Fibroblast of lung (primary cell): ENCODE measurements at places on chromosomes 6 and 20.
A peak's percentile ranks its signal among the peaks of the same experiment; 100 is the strongest.

- peak; percentile 95 for DNase-seq
Measured at GRCh38 chr20:50366270-50367103, 143.7 kb upstream of the PTPN1 start.

GRCh38 chr6:3090013-3090412 lies 21.7 kb downstream of the RIPK1 start:
- no peak for DNase-seq

DNA sequence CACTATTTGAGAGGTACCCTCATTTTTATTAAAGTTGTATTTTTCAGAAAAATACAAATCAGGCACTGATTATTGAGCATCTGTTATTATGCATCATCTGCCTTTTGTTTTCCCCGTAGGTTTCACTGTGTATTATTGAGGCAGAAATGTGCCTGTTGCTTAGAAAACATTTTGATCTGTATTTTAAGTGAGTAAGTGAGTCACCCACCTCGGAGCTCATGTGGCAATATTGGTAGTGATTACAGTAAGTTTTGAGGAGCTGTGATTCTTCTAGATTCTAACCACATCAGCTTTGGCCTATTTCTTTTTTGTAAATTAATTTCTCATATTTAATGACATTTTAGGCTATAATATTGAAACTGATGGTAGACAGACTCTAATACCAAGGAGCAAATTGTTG lies 59.6 kb upstream of the LAMP5 start:
- peak; percentile 27 for DNase-seq

- no peak for DNase-seq
Measured at GRCh38 chr6:100466410-100467128, 1.8 kb upstream of the SIM1 start.

- DNase-seq = peak; percentile 87
Measured at GRCh38 chr6:52992980-52993920, 1.8 kb downstream of the GSTA4 start.

DNA sequence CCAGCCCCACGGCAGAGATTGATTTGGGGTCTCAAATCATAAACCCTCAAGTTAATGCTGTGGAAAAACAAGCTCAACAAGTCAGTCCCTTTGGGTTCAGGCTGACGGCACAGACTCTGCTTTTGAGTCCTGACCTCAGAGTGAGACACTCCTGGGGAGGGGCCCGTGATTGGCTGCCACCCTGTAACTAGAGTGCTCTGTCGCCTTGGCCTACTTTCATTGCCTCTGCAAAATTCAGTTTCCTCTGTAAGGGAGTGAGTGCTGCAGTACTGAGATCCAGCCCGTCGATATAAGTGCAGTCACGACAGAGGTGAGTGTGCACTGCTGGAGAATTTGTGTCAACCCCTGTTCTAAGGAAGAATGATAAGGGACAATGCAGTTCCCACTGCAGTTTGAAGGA lies 105.6 kb downstream of the ANKS1A start:
- DNase-seq = no peak

DNA sequence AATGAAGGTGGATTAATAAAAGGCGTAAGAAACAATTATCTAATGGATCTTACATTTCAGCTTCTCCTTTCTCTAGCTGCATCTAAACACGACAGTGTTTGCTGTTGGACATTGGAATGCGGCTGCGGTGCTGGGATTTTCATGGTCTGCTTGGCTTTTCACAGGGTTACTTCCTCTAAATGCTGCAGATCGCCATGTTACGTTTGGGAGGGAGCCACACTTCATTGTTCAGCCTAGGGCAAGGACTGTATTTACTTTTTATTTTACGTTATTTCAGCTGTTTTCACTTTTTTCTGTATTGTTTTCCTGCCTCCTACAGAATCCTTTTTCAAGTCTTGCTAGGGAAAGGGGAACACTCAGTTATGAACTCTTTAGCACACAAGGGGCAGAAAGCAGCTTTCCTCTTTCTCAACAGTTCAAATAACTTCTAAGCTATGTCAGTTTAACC lies 97.9 kb upstream of the MTHFD1L start:
- DNase-seq = peak; percentile 79

GRCh38 chr6:31822036-31822821 lies 5.3 kb upstream of the HSPA1B start:
- peak; percentile 76 for DNase-seq

GRCh38 chr6:129895692-129896091 lies 34.6 kb upstream of the TMEM244 start:
- peak; percentile 12 for DNase-seq

DNA sequence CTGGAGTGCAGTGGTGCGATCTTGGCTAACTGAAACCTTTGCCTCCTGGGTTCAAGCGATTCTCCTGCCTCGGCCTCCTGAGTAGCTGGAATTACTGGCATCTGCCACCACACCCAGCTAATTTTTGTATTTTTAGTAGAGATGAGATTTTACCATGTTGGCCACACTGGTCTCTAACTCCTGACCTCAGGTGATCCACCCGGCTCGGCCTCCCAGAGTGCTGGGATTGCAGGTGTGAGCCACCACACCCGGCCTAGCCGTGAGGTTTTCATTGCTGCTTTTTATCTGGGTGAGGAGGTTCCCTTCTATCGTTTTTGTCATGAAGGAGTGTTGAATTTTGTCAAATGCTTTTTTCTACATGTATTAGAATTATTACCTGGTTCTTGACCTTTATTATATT lies 23.9 kb downstream of the SRC start:
- no peak for DNase-seq

GRCh38 chr6:108778421-108779186 lies 69.6 kb upstream of the ARMC2 start:
- no peak for DNase-seq

DNA sequence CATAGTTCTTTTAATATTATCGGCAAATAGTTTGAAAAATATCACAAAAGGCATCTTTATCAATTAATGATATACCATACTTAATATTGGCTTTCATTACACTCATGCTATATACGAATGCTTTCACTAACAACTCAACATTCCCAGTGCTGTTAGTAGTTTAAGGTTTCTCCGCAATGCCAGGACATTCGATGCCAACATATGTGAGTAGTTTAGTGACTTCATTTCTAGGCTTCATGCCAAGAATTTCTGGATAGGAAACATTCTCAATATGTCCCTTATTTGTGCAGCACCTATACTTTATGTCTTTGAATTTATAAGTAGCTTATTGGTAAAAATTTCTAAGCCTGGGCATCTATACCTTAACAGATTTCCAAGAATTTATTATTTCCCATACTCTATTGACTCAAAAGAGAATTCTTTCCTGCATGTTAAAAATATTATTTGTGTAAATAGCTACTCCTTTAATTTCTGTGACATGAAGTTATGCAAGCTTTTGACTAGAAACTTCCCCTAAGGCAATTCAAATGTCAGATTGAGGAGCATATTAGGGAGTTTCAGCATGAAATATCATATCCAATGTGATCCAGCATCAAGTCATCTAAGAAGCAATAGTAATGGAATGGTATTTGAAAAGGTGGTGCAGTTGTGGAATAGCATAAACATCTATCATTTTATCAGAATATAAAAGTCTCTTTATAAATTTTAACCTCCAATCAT lies 236.0 kb upstream of the STXBP5 start:
- DNase-seq = peak; percentile 84

- no peak for DNase-seq
Measured at GRCh38 chr6:164010441-164011103, 596.1 kb downstream of the QKI start.

- DNase-seq = no peak
Measured at GRCh38 chr6:96157018-96157565, 141.3 kb downstream of the FUT9 start.

GRCh38 chr6:138959521-138959920 lies 28.5 kb downstream of the REPS1 start:
- no peak for DNase-seq

GRCh38 chr20:38931984-38932383 lies 5.8 kb downstream of the FAM83D start:
- DNase-seq = no peak

DNA sequence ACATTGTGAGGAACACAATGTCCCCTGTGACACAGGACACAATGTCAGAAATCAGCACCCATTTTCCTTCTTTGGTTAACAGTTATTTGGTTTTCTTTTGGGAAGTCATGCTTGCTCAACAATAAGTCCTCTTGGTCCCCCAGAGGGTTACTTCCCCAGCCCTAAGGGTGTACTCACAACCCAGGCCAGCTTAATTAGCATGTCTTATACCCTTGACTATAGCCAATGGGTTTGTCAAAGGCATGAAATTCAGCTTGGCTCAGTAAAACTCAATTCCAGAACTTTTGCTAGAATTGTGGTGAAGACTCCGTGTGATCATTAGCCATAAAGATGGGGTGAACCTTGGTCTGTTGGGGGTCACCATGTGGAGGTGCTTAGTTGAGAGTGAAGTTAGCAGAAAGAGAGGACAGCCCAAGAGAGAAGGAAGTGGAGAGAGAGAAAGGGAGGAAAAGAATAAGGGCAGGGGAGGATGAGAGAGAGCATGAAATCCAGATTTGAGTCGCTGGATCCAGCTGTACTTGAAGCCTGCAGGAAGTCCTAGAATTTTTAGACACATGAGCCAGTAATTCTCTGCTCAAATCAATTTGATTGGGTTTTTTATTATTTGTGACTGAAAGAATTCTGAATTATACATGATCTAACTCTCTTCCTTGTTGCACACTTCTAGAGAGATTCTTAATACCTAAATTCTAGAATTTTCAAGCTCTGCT lies 321.3 kb upstream of the JAG1 start:
- DNase-seq = no peak

DNA sequence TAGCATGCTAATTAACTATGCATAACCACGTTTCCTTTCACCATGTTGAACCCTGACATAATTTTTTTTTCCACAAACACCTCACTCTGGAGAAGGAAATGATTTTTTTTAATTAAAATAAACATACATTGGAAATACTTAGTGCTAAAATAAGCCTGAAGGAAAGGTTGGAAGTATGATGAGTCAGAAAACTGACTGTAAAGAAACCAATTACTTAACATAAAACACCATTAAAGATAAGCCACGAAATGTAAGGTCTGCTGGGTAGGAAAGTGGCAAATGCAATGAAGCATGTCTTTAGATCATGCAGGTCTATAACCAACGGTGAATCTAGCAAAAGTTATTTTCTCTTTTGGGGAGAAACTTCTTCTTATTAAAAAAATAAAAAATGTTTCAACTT lies 47.5 kb downstream of the OPRM1 start:
- no peak for DNase-seq

DNA sequence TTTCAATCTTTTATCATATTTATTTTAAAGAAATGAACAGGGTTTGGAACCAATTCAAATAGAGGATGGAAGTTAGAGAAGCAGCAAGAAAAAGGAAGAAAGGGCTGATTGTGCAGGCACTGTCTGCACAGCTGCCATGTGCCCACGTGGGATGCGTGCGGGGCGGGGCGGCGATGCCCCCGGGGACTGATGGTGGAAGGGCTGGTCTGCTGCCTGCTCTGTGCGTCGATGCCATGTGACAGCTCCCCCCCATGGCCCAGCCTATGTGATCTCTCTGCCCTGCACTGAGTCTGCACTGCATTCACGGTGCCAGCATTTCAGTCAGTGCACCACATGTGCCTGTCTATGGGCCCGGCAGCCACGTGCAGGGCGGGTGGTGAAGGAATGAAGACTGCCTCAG lies 96.4 kb downstream of the IRF4 start:
- DNase-seq = no peak

- DNase-seq = peak; percentile 74
Measured at GRCh38 chr6:18053078-18053477, 65.6 kb upstream of the KIF13A start.

DNA sequence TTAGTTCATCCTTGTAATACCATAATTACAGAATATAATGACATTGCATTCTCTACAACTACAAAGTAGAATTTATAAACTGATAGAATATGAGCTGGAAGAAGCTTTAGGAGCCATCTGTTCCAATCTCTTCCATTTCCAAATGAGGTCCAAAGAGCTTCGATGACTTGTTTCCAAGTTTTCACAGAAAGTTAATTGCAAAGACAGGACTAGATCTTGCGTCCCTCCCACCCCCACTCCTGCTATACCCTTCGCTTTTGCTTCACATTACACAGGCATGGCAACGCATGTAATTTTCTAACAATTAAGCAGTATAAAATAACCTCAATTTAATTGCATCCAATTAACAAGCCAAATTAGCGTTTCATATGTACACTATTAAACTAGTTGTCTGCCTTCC lies 7.0 kb downstream of the HIVEP2 start:
- DNase-seq = no peak

GRCh38 chr6:156395276-156395675 lies 381.9 kb upstream of the ARID1B start:
- DNase-seq = no peak

DNA sequence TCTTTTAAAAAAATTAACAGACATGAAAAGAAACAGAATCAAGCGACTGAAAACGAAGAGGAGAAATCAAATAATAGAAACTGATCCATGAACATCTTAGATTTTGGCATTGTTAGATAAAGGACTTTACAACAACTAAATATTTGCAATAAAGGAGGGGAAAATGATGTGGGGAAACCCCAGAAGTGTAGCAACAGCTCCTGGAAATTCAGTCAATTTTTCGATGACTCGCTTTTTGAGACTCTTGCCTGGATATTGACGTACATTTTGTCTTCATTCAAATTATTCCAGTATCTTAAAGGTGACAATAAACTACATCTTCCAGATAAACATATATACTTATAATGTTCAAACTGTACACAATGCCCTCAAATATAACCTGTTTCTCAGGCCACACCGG lies 44.1 kb downstream of the ADGB start:
- no peak for DNase-seq

DNA sequence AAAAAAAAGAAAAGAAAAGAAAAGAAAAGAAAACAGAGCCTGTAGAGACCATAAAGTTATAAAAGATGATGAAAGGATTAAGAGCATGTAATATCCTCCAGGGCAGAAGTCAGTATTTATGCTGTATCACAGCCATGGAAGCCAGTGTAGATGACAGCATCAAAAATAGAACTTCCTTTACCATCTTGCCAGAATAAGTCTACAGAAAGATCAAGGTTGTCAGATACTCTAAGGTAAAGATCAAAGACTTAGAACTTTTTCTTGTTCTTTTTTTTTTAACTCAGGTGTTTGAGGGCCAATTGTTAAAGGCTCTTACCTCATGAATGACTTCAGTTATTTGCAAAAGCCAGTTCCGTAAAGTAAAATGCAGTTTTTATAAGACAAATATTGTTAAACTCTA lies 54.6 kb downstream of the ARHGAP18 start:
- DNase-seq = no peak

DNA sequence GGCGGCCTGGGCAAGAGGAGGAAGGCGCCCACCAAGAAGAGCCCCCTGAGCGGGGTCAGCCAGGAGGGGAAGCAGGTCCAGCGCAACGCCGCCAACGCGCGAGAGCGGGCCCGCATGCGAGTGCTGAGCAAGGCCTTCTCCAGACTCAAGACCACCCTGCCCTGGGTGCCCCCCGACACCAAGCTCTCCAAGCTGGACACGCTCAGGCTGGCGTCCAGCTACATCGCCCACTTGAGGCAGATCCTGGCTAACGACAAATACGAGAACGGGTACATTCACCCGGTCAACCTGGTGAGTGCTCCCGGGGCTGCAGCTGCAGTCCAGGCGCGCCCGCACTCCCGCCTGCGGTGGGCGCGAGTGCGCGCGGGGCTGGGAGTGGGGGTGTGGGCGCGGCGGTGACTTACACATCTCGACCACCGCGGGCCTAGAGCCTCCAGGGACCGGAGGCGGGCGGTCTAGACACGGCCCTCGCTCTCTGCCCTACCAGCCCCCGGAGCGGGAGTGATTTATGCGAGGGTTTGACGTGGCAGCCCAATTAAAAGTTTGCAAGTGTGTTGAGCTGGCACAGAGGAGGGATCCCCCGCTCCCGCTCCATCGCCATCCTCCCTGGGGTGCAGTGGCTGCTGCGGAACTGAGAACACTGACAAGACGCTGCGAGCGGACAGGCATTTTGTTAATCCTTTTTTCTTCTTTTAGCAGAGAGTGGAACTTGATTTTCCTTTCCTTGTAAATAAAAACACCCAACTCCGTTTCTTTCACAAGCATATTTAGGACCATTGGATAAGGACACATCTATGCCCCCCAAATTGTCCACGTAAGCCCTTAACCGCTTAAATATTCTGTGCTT lies 867 bp downstream of the TCF21 start:
- peak; percentile 76 for DNase-seq
